Mesothelial cell of epicardium (in vitro differentiated cells): ENCODE measurements at places on chromosomes 13 and 19.

GRCh38 chr13:45016792-45017425, 27.6 kb downstream of the GPALPP1 start:
- H3K36me3 ChIP-seq = peaks cover 27% of the 10 kb centered on the region
- no peak for DNase-seq
- H3K4me1 ChIP-seq = no peaks in the 10 kb centered on the region
- no peak overlapping the region for H3K4me3 ChIP-seq
- H3K27me3 ChIP-seq = no peaks in the 10 kb centered on the region
- H3K27ac ChIP-seq = no peak overlapping the region

DNA sequence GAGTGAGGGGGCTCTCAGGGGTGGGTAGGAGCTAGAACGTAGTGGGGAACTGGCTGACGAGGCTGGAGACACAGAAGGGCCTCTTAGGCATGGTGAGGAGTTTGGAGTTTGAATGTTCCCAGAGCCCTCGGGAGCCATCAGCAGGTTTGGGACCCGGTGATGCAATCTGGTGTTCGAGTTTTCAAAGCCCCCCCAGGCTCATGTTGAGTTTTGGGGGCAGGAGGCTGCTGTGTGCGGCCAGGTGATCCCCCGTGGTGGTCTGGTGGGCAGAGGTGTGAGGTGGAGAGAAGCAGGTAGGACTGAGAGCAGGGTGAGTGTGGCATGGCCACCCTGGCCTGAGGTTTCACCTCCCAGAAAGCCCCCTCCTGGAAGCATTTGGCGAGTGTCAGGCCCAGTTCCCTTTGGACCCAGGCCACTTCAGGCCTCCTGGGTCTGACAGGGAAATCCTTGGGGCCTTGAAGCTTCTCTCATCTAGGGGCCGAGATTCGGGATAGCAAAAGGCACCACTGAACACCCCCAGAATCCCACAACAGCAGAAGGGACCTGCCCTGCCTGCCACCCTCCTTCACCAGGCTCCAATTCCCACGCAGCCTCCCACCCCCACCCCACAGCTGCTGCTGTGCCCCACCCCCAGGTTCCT, 1.2 kb downstream of the YJEFN3 start:
- no peak overlapping the region for H3K27ac ChIP-seq
- no peak for DNase-seq
- no peak overlapping the region for H3K4me3 ChIP-seq
- peaks cover 23% of the 10 kb centered on the region for H3K4me1 ChIP-seq
- H3K36me3 ChIP-seq = peaks cover 1% of the 10 kb centered on the region

GRCh38 chr19:35146746-35147459, 3.8 kb downstream of the FXYD7 start:
- DNase-seq = no peak
- H3K4me3 ChIP-seq = no peak overlapping the region
- H3K36me3 ChIP-seq = no peaks in the 10 kb centered on the region
- H3K4me1 ChIP-seq = peaks cover 29% of the 10 kb centered on the region

GRCh38 chr19:10286803-10287737, at the start of gene ICAM4:
ICAM4 (plus strand) TSS chr19:10286955; CDS start chr19:10287013, 58 bp downstream.
- DNase-seq = no peak
- H3K27me3 ChIP-seq = peaks cover 82% of the 10 kb centered on the region
- H3K4me1 ChIP-seq = peaks cover 38% of the 10 kb centered on the region

DNA sequence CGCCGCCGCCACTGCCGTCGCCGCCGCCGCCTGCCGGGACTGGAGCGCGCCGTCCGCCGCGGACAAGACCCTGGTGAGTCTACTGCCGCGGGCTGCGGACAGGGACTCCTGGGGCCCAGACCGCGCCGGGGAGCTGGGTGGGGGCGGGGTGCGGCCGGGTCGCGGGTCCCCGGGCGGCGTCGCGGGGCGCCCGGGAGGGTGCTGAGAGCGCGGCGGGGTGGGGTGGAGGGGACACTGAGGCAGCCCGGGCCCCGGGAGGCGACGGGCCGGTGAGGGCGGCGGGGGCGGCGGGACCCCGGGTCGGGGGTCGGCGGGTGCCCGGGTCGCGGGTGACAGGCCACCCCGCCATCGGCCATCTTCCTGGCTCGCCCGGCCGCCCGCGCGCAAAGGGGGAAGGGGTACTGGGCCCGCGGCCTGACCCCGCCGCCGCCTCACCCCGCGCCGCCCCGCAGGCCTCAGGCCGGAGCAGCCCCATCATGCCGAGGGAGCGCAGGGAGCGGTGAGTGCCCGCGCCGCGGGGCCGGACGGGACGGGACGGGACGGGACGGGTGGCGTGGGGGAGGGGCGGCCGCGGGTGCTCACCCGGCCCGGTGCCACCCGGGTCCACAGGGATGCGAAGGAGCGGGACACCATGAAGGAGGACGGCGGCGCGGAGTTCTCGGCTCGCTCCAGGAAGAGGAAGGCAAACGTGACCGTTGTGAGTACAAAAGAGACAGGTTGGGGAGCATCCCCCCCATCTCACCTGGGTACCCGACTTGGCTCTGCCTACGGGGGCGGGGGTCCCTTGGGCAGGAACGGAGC, 489 bp downstream of the CCNE1 start:
- H3K27ac ChIP-seq = no peak overlapping the region
- no peaks in the 10 kb centered on the region for H3K27me3 ChIP-seq
- peaks cover 10% of the 10 kb centered on the region for H3K4me1 ChIP-seq
- H3K4me3 ChIP-seq = peak overlapping the region; percentile 77
- DNase-seq = peak; percentile 45

DNA sequence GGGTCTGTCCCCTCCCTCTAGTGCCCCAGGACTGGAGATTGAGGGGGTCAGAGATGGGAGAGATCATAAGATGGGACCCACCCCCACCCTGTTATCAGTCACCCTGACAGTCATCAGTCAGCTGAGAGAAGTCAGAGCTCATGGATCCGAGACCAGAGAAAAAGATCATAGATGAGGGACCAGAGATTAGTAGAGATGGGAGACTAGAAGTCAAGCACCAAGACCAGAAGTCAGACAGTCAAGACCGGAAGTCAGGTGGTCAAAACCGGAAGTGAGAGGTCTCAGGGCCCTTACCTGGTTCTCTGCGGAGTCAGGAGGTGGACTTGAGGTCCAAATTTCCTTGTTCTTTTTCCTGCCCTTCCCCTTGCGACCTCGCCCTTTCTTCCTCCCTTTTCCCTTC, 7.0 kb downstream of the COL5A3 start:
- no peaks in the 10 kb centered on the region for H3K36me3 ChIP-seq
- H3K27ac ChIP-seq = no peak overlapping the region
- H3K27me3 ChIP-seq = peaks cover 68% of the 10 kb centered on the region
- H3K4me3 ChIP-seq = no peak overlapping the region
- peaks cover 9% of the 10 kb centered on the region for H3K4me1 ChIP-seq

DNA sequence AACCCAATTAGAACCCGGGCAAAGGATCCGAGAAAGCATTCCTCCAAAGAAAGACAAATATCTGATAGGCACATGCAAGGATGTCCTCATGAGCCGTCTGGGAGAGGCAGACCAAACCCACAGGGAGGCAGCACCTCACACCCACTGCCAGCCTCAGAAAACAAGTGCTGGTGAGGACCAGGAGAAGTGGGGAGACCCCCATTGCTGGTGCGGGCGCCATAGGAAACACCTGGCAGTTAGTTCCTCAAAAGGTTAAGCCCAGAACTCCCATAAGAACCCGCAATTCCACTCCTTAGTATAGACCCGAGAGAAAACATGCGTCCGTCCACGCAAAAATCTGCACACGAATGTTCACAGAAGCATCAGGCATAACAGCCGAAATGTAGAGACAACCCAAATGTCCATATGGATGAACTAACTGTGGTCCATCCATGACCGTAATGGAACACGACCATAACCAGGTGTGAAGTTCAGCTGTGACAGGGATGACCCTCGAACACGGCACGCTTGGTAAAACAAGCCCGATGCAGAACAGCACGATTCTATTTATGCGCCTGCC, 7.9 kb downstream of the ZNF787 start:
- H3K36me3 ChIP-seq = peaks cover 2% of the 10 kb centered on the region
- DNase-seq = no peak
- H3K4me1 ChIP-seq = peaks cover 48% of the 10 kb centered on the region
- H3K27ac ChIP-seq = peak overlapping the region; percentile 62

- H3K27me3 ChIP-seq = no peaks in the 10 kb centered on the region
- no peak for DNase-seq
- H3K4me3 ChIP-seq = no peak overlapping the region
- peaks cover 23% of the 10 kb centered on the region for H3K4me1 ChIP-seq
- H3K36me3 ChIP-seq = peaks cover 48% of the 10 kb centered on the region
- H3K27ac ChIP-seq = peak overlapping the region; percentile 59
These were observed 123.8 kb downstream of the STK24 start for GRCh38 chr13:98452851-98453843.

DNA sequence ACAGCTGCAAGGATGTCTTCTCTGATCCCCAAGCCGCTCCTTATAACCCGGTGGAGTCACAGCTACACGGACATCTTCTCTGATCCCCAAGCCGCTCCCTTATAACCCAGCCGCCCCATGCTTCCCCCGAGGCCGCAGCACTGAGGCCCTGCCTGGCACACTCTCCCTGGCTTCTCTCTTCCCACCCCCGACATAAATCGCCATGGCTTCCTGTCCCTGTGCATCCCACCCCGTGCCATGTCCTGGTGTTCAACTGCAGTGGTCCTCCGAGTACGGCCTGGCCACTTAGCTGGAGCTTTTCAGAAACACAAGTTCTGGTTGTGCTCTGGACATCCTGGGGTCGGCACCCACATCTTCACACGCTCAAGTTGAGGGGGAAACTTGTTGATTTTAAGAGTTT, 60.4 kb downstream of the RASA3 start:
- no peaks in the 10 kb centered on the region for H3K27me3 ChIP-seq
- no peak for DNase-seq
- H3K36me3 ChIP-seq = peaks cover 1% of the 10 kb centered on the region
- H3K27ac ChIP-seq = peak overlapping the region; percentile 29
- H3K4me1 ChIP-seq = peaks cover 19% of the 10 kb centered on the region

GRCh38 chr13:111623208-111623607, 302.8 kb downstream of the TEX29 start:
- H3K36me3 ChIP-seq = no peaks in the 10 kb centered on the region
- H3K4me3 ChIP-seq = no peak overlapping the region
- no peak for DNase-seq

DNA sequence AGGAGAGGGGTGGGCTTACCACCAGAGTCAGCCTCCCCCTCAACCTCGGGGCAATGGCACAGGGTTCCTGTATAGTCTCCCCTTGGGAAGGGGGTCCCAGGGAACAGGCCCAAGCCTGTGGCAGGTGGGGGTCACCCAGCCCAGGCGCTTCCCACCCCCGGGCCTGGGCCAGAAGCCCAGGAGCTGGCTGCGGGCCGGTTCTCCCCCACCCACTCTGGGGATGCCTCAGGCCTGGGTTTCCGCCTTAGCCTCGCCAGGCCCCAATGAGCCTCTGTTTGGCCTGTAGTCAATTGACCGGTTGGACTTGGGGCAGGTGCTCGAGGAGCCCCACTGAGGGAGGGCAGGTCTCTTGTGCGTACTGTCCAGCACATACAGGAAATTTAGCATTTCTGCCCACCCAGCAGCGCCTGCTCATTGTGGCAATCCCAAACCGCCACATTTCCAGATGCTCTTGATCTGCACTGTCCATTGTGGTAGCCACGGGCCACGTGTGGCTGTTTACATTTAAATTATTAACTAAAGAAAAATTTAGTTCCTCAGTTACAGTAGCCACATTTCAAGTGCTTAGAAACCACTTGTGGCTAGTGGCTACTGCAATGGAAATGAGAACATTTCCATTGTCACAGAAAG, 9.9 kb downstream of the LYL1 start:
- DNase-seq = no peak
- peak overlapping the region; percentile 95 for H3K27ac ChIP-seq
- peaks cover 41% of the 10 kb centered on the region for H3K27me3 ChIP-seq
- peaks cover 5% of the 10 kb centered on the region for H3K36me3 ChIP-seq
- peaks cover 52% of the 10 kb centered on the region for H3K4me1 ChIP-seq

DNA sequence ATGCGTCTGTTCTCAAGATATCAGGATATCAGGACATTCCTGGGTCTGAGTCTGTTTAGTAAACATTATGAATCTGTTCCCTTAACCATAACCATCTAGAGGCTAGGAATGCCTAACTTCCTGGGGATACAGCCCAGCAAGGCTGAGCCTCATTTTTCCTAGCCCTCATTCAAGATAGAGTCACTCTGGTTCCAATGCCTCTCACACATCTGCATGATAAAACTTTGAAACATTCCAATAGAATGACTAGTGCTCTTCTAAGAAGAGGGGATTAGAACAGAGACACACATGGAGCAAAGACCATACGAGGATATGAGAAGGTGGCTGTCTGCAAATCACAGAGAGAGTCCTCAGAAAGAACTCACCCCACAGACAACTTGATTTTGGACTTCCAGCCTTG, 20.6 kb upstream of the CABP5 start:
- H3K27me3 ChIP-seq = peaks cover 28% of the 10 kb centered on the region
- H3K36me3 ChIP-seq = no peaks in the 10 kb centered on the region
- H3K4me3 ChIP-seq = no peak overlapping the region
- DNase-seq = no peak

DNA sequence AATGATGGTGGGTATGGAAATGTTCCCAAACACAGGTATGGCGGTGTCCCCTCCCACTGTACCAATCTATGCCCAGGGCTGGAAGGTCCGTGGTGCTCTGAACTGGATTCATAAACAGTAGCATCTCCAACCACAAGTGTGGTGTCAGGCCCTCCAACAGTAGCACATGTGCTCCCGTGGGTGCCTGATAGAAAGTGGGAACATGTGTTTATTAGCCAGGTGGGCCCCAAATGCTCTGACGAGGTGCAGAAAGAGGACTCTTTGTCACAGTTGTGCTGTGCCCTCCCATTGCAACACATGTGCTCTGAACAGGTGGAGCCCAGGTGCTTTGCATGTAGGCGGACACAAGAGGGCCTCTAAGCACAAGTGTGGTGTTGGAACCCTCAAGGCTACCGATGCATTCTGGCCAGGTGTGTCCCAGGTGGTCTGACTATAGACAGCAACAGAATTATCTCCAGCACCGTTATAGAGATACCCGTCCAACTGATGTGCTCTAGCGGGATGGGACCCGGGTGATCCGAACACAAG, 75.4 kb upstream of the ZNF30 start:
- DNase-seq = no peak
- no peaks in the 10 kb centered on the region for H3K36me3 ChIP-seq
- no peak overlapping the region for H3K27ac ChIP-seq
- H3K27me3 ChIP-seq = no peaks in the 10 kb centered on the region
- no peak overlapping the region for H3K4me3 ChIP-seq

- no peak overlapping the region for H3K4me3 ChIP-seq
- peaks cover 14% of the 10 kb centered on the region for H3K4me1 ChIP-seq
- H3K27me3 ChIP-seq = no peaks in the 10 kb centered on the region
- H3K36me3 ChIP-seq = no peaks in the 10 kb centered on the region
- no peak for DNase-seq
- no peak overlapping the region for H3K27ac ChIP-seq
These were observed 15.3 kb upstream of the RANBP3 start for GRCh38 chr19:5993201-5993600.
